GM10248 (cell line): ENCODE measurements at places on chromosomes 13 and 19.

DNA sequence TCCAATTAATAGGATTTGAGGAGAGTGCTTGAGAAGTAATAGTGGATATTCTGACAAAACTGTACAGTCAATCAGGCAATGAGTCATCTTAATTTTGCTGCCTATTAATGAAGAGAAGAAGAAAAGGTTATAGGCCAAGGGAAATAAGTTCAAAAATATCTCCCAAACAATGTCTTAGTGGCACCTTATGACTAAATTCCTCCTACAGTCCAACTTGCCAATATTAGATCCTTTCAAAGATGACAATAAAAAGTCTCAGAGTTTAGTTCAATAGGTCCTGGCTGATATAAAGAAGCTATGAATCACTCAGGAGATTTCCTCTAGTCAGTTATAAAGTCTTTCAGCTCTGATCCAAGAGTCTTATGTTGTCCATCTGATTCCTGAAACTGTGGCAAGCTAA lies 27.9 kb downstream of the UGGT2 start:
- DNase-seq, result no peak

DNA sequence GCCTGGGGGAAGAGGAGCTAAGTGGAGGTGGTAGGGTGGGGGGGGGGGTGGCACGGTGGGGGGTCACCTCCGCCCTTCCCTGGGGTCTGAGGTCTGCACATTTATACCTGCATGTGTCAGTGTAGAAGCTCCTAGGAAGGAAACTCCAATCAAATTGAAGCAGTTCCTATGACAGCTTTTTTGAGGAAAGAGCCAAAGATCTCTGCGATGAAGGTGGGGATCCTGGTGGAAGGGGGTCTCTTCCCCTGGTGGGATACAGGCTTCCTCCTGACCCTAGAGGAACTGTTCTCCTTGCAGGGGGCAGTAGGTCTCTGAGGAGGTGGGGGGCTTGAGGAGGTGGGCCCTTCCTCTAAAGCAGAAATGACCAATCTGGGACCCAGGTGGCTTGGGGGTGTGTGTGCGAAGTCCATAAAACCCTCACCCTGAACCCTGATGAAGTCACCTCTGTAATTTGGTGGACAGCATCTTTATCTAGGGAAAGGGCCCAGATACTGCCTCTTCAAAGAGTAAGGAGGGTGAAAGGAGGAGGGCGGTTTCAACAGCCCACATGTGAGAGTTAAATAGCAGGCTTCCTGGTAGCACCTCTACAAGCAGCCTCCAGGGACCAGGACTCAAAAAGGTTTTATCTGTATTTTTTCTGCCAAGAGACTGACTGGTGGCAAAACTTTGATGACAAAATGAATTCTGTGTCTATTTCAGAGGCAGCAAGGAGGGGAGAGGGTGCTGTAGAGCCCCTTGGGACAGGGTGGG lies 12.9 kb downstream of the RANBP3 start:
- DNase-seq, result no peak

DNA sequence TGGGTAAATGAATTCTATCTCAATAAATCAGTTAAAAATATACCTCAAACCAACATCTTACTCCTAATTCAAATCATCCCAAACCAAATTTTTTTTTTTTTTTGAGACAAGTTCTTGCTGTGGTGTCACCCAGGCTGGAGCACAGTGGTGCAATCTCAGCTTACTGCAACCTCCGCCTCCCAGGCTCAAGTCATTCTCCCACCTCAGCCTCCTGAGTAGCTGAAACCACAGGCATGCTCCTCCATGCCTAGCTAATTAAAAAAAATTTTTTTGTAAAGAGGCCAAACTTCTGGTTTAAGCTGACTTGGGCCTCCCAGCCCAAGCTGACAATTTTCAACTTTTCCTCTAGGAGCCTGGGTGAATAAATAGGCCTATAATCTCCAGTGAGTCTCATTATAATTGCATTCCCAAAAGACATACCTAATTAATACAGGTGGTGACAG lies 22.1 kb upstream of the OLFM2 start:
- DNase-seq, result no peak

- no peak for DNase-seq
Measured at GRCh38 chr13:51579676-51580075, 4.6 kb upstream of the WDFY2 start.

DNA sequence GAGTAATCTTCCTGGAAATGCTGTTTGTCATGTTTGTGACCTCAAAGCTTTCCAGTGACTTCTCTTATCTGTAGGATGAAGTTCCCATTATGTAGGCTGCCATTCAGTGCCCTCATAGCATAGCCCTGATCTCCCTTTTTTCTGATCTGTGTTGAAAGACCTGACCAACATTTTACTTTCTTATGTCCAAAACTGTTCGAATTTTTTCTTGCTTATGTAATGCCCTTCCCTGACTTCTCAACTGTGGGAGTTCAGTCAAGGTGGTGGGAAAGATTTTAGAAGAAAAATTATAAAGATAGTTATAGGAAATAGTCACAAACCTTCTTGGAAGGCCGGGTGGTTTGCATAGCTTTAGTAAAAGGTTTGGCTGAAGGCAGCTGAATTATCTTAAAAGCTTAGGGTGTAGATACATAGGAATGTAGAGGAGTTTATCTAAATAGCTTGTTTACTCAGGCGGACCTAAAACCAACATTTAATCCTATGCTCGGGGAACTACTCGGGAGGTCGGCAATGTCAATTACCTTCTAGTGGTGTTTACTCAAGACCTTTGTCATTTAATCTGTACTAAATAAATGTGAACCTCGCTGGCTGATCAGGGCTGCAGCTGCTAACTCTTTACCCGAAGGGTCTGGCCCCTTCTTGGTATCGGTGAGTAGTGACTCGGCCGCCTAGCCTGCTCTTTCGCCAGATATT lies 44.3 kb downstream of the PSG3 start:
- no peak for DNase-seq

DNA sequence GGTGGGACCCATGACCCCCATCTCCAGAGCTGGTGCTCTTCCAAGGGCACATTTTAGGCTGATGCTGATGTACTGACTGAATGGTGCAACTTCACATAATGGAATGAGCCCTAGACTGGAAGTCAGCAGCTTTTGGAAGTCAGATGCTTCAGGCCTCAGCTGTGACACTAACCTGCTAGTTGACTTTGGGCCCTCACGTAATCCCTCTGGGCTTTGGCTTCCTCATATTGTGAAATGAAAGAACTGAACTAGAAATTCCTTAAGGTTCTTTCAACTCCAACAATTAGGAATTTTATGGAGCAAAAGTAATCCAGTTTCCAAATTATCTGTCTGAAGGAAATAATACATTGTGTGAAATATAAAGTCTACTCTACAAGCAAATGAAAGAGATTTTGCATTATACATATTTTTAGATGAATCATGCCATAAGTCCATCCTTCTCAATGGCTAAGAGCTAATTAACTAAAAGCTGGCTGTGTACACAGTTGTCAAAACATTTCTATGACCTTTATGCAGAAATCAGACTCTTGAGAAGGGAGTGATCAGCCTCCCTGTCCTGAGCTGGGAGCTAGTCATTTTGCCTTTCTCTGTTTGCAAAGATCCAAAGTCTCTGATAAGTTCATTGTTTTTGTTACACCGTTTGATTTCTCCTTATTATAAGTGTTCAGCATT lies 204.2 kb downstream of the DCLK1 start:
- DNase-seq, result no peak

- no peak for DNase-seq
Measured at GRCh38 chr19:46297700-46298478, 1.0 kb downstream of the HIF3A start.

GRCh38 chr13:99063952-99064351 lies 86.1 kb upstream of the DOCK9 start:
- DNase-seq, result peak; percentile 26

GRCh38 chr13:99267927-99268326 lies 9.7 kb upstream of the GPR18 start:
- DNase-seq, result no peak

GRCh38 chr19:52451241-52451640 lies 2.1 kb upstream of the ZNF578 start:
- no peak for DNase-seq

GRCh38 chr19:1857648-1858326 lies 5.6 kb downstream of the KLF16 start:
- DNase-seq, result no peak

GRCh38 chr19:50357178-50358100 lies 8.0 kb downstream of the NAPSA start:
- DNase-seq, result peak; percentile 70

DNA sequence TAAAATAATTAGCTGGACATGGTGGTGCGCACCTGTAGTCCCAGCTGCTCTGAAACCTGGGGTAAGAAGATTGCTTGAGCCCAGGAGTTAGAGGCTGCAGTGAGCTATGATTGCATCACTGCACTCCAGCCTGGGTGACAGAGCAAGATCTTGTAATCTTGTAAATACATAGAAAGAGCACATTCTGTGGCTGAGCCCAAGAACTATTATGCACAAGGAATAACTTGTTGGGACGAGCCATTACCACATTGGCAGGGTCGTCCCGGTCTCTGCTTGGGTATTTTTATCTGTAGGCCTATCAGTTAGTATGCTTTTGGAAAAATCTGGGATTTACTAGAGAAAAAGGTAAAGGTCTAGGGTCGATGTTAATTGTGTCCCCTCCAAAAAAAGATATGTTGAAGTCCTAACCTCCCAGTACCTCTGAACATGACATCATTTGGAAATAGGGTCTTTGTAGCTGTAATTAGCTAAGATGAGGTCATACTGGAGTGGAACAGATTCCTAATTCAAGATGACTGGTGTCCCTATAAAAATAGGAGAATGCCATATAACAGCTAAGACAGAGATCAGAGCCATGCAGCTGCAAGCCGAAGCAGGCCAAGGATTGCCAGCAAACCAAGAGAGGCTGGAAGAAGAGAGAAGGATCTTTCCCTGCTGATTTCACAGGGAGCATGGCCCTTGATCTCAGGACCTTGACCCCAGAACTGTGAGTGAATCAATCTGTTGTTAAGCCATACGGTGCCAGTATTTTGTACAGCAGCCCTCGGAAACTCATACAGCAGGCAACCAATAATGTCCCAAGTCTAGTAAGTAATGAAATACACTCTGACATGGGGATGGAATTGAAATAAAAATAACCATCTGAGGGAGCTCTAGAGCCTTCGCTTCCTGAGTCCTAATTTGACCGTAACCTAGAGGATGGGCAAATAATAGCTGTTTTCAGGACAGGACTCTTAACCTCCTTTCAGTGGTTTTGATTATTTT lies 77.0 kb downstream of the TM9SF2 start:
- DNase-seq, result no peak

- DNase-seq, result no peak
Measured at GRCh38 chr19:2359992-2360685, at the start of gene TMPRSS9. Gene TMPRSS9, plus strand, starts transcription at chr19:2360265. Its CDS starts 29,521 bp downstream, at chr19:2389786.

DNA sequence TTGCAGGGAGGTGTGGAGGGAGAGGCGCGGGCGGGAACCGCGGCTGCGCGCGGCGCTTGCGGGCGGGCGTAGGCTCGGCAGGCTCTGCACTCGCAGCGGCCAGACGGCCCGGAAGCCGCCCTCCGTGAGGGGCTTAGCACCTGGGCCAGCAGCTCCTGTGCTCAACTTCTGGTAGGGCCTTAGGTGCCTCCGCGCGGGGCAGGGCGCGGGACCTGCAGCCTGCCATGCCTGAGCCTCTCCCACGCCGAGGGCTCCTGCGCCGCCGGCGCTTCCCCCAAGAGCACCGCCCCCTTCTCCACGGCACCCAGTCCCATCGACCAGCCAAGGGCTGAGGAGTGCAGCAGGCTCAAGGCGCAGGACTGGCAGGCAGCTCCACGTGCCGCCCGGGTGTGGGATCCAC lies 940.8 kb upstream of the PCDH9 start:
- DNase-seq, result no peak

DNA sequence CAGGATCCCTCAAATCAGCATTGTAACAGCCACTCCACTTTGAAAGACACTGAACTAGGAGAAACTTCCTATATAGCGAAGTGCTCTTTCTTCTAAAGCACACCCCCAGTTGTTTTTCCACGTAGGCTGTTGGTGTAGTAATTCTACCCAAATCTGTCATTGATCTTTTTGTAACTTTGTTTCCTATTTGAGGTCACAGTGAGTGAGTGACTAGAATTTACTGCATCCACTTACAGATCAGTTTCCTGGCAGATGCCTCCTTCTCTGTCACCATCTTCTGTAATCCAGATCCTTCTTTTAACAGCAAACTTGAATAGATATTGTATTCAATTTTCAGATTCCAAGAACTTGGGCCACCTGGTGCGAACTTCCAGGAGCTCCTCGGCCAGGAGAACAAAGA lies 15.3 kb downstream of the ZAR1L start:
- no peak for DNase-seq

GRCh38 chr13:75811361-75811760 lies 175.2 kb downstream of the LMO7 start:
- no peak for DNase-seq

DNA sequence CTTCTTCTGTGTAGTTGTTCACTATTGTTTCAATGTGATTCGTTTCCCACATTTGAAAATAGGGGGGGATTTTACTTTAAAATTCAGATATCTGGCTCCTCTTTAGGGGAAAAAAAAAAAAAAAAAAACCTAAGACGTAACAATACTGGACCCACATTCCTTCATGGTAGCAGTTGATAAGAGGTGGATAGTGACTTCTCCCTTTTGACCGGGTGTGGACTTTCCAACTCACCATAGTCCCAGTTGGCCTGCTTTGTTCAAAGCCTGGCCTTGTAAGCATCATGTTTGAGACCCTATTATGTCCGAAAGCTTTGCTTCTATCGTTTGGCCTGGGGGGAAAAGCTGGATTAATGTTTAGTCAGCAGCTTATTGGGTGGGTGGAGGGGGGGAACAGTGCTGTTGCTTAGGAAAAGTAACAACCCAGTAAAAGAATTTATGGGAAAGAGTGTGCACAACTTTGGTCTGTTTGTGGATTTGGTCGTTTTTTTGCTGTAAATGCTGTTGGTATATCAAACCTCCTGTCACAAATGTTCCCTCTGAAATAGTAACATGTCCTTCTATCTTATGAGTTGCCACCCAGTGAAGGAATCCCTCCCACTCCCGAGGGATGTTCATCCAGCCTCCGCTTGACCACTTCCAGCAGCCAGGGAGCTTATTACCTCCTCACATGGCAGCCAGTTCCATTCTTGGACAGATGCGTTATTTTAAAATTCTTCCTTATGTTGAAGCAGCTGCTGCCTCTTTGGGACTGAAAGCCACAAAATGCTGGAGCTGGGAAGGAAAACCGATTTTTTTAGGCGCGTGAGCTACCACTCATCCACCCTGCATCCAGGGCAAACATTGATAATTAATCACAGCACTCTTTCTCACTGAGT lies 10.4 kb downstream of the SAMD4B start:
- DNase-seq, result no peak

DNA sequence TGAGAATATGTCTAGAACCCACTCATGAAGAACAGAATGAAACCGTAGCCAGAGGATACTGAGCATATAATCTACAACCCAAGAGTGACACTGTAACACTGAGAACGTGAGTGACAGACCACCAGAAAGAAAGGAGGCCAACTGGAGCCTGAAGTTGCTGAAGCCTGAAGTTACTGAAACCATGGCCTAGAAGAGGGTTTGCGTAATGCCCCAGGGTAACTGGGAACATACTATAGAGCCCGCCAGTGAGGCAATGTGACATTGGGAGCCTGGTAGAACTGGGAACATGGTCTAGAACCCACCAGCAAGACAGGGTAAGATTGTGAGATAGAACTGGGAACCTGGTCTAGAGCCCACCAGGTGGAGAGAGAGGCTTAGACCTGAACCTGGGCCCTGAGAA lies 15.5 kb upstream of the TNFSF14 start:
- no peak for DNase-seq

- DNase-seq, result no peak
Measured at GRCh38 chr19:35397064-35397463, 26.2 kb downstream of the GPR42 start.
